ENCODE measurements at places on chromosomes 11 and 22.

- no peak for DNase-seq
Observed at GRCh38 chr11:20840341-20840740, 171.0 kb downstream of the NELL1 start.

DNA sequence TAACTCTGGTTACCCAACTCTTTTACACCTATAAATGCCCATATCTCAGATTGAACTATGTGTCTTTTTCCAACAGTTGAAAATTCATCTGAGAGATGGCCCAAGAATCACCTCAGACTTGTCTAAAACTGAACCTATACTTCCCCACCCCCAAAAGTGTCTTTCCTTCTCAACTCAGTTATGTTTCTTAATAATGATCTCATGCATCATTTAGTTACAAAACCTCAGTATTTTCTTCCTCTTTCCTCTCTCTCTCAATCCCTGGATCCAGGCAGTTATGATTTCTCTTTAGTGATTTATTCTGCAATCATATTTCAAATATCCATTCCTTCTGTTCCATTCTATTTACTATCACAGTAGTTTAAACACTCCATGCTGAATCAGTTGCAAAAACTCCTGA is 32.3 kb upstream of the ADSL start:
- DNase-seq: no peak

- DNase-seq: no peak
Observed at GRCh38 chr22:49193348-49193747, 634.3 kb downstream of the BRD1 start.

DNA sequence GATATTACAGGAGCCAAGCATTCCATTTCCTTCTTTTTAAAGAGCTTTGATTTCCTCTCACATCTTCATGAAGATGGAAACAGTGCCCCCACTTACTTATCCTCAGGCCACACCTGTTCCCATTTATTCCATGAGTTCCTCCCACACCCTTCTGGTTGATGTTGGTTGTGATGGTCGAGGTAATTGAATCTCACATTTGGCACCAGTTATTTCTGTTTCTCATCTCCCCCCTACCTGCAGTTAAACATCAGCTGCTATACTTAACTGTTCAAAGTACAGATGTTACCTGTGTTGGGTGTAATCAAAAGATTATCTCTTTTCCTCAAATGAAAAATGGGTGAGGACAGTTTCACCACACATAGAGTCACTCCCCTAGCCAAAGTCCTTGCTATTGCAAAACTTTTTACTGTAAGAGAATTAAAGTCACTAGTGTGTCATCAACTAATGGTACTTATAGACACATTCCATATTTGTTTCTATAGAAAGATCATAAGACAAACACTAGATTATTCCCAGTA is 1.9 kb downstream of the TMEM45B start:
- DNase-seq: no peak

DNA sequence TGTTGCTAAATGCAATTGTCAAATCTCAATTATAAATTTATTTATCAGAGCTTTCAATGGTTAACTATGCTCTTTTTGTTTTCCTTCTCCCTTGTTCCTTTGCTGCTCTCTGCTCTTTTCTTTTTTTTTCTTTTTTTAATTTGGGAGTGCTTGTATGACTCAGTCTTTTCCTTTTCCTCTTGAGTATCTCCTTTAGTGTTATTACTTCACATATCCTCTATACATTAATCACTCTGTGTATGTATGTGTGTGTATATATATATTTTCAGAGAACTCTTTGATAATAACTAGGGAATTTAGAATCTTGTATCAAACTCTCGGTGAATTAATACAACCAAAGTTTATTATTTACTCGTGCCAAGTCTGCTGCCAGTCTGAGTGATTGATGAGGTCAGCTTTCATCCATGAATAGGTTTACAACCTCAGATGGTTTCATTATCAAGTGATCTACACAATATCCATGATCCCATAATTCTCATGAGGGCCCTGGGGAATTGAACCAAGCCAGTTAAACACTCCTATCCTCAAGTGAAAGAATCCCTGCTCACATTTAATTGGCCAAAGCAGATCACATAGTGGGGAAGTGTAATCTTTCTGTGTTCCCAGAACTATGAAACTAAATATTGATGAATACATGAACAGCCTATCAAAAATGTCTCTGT is 743.4 kb upstream of the CNTN5 start:
- no peak for DNase-seq

GRCh38 chr11:118929501-118930093 is 3.9 kb upstream of the BCL9L start:
- peak; percentile 71 for DNase-seq
